ENCODE measurements at places on chromosomes 3 and 15.

- no peak for DNase-seq
These were observed 6.2 kb downstream of the RGMA start for GRCh38 chr15:93082861-93083260.

DNA sequence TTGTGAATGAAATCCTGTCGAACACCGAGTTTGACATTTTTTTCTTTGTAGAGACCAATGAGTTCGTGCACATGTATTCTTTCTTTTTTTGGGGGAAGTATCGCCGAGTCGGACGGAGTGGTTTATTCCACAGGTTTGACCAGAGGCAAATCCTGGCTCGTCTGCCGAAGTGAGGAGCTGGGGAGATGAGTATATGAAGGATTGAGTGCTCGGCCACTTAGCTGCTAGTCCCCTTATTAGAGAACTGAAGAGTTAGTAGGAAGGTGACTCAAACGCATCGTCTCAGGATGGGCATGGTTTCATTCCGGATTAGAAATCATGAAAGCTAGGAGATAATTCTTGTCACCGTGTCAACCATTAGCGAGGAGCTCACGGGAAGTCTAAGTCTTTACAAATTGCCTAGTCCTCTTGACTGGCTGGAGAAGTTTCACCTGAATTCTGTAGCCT lies 154.7 kb upstream of the GOLIM4 start:
- no peak for DNase-seq

GRCh38 chr3:98806521-98806920 lies 43.4 kb downstream of the ST3GAL6 start:
- no peak for DNase-seq

GRCh38 chr15:92316586-92317295 lies 76.9 kb upstream of the ST8SIA2 start:
- no peak for DNase-seq

DNA sequence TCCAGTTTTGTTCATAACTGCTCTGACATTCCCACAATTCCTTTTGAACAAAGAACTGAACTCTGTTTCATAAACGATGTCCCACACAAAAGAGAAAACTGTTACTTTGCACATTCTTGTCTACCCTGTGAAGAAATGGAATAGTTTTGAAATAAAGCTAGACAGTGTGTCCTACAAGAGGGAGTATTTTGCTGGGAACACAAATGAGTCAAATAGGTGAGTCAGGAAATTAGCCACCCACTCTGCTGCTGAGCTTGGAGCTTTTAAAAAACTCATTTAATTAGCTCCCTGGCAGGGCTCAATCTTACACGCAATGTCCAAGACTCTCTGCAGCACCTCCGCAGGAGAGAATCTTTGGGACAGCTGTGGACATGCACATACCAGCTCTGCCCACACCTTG lies 193.4 kb downstream of the SLC9A9 start:
- DNase-seq, result no peak

GRCh38 chr3:112384769-112385168 lies 51.8 kb downstream of the CD200 start:
- no peak for DNase-seq

GRCh38 chr3:57953576-57953975 lies 54.6 kb upstream of the FLNB start:
- no peak for DNase-seq
